Esophagus mucosa (tissue), 1 donor: ENCODE measurements at places on chromosomes 5 and 9.

- ATAC-seq: no peak
These were observed 297.0 kb downstream of the EFNA5 start for GRCh38 chr5:107373549-107374263.

DNA sequence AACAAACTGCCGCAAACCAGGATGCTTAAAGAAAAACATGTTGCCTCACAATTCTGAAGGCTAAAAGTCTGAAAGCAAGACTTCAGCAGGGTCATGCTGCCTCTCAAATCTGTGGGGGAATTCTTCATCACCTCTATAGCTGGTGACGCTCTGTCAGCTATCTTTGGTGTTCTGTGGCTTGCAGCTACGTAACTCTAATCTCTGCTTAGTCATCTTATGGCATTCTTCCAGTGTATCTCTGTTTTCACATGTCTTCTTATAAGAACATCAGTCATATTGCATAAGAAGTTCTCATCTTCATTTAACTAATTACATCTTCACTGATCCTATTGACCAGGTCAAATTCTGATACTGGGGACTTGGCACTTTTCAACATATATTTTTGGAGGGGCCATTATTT lies 243.0 kb downstream of the CDH10 start:
- ATAC-seq: no peak

- ATAC-seq: peak; percentile 23
These were observed 40.3 kb upstream of the CDKN2B start for GRCh38 chr9:22049411-22049810.

GRCh38 chr5:137660349-137660817 lies 75.5 kb downstream of the KLHL3 start:
- ATAC-seq: peak; percentile 81

DNA sequence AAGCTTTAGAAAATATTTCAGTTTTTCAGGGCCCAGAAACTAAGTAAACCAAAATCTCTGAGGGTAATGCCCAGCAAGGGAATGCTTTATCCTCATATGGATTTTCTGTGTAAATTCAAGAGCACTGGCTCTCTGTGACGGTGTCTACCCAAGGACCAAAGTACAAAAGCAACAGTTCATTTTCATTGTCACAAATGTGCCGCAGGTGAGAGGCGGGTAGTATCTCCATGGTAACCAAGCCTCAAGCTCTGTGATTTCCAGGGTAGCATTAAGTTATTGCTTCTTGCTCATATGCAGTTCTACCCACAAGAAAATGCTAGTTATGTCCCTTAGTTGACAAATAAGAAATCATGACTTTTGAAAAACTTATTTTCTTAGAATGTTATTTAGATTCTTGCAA lies 164.3 kb downstream of the MTRR start:
- no peak for ATAC-seq

GRCh38 chr5:137405393-137405792 lies 93.7 kb downstream of the SPOCK1 start:
- ATAC-seq: no peak

DNA sequence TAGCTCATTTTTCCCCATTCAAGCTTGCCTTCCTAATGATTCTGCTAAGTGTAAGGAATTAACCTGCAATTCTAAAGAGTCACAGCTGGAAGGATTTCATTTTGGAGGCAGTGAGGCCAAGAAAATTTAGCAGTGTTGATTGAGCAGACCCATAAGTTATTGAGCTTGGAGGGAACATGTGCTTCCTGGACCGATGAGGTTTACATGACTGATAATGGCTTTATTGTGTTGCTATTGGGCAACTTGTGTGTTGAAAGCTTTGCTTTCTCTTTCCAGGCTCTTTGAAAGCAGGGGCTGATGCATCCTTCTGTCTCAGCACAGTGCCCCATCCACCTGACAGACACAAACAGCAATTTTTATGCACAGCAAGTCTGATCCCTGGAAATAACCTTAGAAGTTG lies 398.9 kb upstream of the PCSK5 start:
- no peak for ATAC-seq

- ATAC-seq: peak; percentile 55
These were observed 128.3 kb downstream of the MARCHF11 start for GRCh38 chr5:16051246-16051755.

DNA sequence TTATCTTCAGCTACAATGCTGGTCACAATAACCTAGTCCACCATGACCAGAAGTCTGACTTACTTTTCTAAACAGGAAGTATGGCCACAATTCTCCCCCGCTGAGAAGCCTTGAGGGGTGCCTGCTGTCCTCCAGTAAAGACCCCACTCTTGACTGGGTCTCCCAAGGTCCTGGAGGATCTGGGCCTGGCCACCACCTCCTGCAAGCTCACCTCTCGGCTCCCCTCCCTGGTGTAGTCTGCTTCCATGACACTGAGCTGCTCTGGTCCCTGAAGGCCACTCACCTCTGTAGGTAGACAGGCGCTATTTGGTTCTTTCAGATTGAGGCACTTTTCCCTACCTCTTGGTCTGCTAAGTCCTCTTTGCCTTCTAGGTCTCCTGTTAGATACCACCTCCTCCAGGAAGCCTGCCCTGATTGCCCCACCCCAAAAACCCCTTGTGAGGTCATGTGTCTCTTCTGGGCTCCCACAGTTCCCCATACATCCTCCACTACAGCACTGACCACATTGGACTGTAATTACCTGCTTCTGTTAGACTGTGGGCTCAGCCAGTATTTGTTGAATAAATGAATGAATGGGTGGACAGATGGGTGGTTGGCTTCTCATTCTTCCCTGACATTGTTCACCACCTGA lies 62.6 kb upstream of the IER5L start:
- ATAC-seq: no peak

DNA sequence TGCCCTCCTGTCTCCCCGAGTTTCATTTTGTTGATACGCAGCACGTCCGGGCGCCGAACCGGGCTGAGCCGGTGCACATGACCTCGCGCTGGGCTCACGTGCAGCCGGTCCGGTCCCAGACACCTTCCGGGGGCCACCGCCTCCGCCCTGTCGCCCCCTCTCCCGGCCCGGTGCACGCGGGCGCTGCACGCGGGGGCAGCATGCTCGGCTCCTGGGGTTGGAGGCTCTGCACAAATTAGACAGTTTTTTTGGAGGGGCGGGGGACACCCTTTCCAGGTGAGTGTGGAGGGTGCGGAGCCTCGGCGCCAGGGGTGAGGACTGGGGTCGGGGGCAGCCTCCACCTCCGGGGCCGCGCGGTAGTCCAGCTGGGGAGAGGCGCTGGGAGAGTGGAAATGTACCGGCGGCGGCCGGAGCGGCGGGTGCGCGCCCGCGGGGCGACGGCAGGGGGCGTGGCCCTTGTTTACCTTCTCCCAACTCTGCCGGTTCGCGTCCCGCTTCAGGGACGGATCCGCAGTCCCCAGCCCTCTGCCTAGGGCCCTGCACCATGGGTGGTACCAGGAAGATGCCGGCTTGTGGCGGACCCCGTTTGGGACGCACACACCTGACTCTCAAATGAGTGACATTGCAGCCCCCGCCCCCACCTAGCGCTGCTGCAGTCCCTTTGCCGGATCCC lies 1.1 kb downstream of the JADE2 start:
- ATAC-seq: peak; percentile 59

GRCh38 chr9:14251154-14252071 lies 62.5 kb downstream of the NFIB start:
- peak; percentile 97 for ATAC-seq

DNA sequence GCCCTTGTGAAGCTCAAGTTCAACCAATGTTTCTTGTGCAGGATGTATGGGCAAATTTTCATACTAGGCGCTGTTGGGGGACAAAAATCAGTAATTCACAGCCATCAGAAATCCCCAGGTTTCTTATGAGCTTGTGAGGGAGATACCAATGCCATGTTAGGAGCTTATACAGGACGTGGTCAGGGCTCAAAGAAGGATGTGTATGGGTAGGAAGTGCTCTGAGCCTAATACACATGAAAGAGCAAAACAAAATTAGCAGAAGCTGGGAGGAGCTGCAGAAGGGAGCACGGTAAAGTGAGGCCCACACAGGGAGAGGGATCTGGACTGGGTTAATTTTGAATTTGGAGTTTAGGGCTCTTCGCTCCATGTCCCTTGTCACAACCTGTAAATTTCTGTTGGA lies 114.6 kb upstream of the MAP3K1 start:
- ATAC-seq: no peak
